Natural killer cell (primary cell): ENCODE measurements at places on chromosomes 13 and 19. TPM values are rescaled to one million over a fixed set of nuclear protein-coding genes. Genes with fewer than 3 reads are reported as not detected.

LRRC63 gene
- 0.32 TPM for total RNA-seq

FCER2 gene
- 0.52 TPM for total RNA-seq

GRCh38 chr13:41199526-41199925 is 5.2 kb upstream of the KBTBD7 start:
- DNase-seq, result no peak

DNA sequence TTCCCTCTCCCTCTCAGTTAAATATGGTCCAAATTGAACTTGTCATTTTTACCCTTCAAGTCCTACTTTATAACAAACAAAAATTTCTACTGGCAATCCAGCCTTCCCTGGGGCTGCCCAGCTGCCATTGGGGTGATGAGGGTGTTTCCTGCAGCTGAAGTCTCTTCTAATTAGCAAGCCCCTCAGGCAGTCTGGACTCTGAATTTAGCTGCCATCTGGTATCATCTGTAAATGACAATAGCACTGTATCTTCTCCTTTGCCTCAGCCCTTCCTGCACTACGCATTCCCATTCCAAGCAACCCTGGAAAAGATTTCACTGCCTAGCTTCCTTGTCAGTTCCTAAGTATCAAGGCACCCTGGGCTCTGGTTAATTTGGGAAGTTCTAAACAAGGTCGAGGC is 331.1 kb upstream of the KLF12 start:
- no peak for DNase-seq

GRCh38 chr13:49938921-49939320 is 2.8 kb upstream of the SPRYD7 start:
- no peak for DNase-seq
